CD8-positive, alpha-beta T cell (primary cell): ENCODE measurements at places on chromosomes 16 and 17. TPM values are rescaled to one million over a fixed set of nuclear protein-coding genes. Genes with fewer than 3 reads are reported as not detected.
A peak's percentile ranks its signal among the peaks of the same experiment; 100 is the strongest.

Gene TNFRSF17
- not detected for total RNA-seq

DNA sequence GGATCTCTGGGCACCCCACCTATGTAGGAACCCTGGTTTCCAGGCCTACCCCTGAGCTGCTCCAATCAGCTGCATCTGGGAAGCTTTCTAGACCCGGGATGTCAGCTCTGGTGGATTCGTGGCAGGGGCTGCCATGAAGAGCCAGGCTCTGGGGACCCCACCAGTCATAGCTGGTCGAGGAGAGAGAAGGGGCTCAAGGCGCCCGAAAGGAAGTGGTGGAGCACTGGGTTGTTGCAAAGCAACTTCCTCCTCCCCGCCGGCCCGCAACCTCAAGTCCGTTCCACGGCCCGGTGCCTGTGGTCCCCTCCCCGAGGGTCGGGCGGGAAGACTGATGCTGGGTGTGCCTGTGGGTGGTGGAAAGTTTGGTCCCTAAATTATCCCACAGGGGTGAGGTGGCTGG lies 10.2 kb downstream of the TBKBP1 start:
- DNase-seq, result peak; percentile 48

DNA sequence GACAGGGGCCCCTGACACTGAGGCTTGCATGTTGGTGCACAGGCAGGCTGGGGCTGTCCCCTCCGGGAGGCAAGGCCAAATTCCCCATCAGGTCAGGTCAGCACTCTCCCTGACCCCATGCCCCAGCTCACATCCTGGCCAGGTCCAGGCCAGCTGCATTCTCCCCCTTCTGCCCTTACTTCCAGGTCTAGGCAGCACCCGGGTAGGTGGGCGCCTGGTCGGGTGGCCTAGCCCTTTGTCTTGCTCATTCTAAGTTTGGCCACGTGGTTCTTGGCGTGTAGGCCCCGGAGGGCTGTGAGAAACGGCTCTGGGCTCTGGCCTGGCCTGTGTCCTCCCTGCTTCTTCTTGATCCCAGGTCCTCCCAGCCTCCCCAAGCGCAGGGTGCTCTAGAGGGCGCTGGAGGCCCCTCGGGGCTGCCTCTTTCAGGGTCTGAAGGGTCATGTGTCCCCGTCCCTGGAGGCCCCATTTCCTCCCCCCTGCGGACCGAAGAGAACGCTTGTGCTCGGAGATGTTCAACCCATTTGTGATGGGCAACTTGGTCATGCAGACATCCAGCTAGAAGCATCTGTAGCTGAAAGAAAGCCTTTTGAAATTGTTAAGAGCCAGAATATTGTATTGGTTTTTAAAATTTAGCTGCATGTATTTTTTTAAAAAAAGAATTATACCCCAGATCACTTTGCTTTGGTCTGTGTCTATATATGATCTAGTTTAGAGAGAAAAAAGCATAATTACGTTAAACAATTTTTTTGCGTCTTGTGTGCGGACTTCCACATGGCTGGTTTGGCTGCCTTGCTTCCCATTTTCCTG lies 6.7 kb downstream of the BAHCC1 start:
- no peak for DNase-seq

Gene ARHGAP23
- 0.33 TPM for total RNA-seq

- DNase-seq, result no peak
Measured at GRCh38 chr17:48543854-48544348, 1.0 kb downstream of the HOXB2 start.

DNA sequence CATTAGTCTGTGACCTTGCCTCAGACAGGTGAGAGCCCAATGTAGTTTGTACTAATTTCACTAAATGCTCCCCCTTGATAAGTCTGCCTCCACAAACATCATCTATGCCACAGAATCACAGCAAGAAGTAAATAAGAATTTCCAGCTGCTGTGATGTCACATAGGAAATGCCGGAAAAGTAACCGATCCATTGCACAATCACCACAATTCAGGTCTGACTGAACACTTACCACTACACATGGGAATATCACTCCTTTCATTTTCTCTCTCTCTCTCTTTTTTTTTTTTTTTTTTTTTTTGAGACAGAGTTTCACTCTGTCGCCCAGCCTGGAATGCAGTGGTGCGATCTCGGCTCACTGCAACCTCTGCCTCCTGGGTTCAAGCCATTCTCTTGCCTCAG lies 79.0 kb upstream of the CDH11 start:
- DNase-seq, result no peak

DNA sequence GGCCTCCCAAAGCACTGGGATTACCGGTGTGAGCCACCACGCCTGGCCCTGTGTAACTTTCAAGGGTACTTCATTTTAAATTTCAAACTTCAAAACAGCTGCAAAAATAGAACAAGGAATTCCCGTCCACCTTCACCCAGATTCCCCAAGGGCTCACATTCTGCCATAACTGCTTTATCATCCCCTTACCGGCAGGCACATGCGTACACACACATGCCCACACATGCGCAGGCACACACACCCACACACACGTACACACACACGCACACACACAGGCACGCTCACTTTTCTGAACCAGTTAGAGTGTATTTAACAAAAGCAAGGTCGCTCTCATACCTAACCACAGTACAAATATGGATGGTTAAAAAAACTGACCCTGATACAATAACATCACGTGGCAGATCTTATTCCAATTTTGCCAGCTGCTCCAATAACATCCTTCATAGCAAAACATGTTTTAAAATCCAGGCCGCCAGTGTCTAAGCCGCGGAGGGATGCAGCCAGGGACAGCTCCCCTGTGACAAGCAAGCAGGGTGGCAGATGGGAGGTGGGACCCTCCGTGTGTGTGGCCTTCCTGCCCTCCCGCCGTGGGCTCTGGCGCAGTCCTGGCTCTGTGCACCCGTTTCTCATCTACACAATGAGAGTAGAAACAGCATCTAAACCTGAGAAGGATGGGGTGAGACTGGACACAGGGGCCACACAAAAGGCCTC lies 23.1 kb downstream of the PDIA2 start:
- no peak for DNase-seq

Gene TEDC2
- 0.69 TPM for total RNA-seq

DNA sequence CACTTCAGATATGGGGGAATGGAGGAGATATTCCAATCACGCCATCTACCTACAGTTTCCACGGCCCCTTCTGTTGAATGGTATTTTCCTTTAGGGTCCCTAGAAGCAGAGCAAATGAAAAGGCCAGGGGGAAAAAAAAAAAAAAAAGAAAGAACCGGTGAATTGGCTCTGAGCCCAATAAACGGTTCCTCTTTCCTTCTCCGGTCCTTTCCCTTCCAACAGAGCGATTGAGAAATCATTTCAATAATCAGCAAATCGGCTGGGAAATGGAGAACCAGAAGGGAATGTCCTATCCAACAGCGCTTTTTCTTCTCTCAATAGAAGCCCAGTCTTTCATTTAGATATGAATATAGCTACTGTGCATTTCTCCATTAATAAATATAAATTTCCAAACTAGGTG lies 26.8 kb upstream of the HOXB13 start:
- DNase-seq, result no peak

- no peak for DNase-seq
Measured at GRCh38 chr16:20094157-20094556, 20.5 kb upstream of the GPR139 start.

DNA sequence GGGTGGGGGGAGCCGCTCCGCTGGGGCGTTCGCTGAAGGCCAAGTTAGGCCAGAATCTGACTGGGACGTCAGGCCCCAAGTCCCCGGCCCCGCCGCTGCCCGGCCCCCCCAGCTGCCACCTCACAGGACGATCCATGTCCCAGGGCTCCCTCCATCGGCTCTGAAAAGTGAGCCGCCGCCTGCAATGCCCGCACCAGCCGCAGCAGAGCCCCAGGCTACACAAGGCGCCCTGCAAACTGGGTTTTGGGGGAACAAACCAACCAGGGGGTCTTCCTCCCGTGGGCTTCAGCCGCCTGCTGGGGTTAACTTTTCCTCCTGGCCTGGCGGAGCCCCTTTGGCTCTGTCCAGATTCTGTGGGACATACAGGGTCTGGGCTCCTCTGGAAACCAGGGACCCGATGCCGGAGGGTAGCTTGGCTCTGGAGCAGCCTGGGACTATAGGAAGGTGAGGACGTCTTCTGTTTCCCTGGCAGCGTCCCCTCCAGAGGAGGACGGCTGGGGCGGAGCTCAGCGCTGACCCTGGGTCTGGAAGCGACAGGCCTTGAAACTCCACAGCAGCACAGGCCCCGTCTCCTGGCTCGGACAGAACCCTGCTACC lies 835 bp downstream of the NME4 start:
- DNase-seq, result no peak

- DNase-seq, result peak; percentile 72
Measured at GRCh38 chr17:50816771-50817751, 18.3 kb upstream of the WFIKKN2 start.

Gene SDR42E1
- total RNA-seq, result 5.6 TPM

DNA sequence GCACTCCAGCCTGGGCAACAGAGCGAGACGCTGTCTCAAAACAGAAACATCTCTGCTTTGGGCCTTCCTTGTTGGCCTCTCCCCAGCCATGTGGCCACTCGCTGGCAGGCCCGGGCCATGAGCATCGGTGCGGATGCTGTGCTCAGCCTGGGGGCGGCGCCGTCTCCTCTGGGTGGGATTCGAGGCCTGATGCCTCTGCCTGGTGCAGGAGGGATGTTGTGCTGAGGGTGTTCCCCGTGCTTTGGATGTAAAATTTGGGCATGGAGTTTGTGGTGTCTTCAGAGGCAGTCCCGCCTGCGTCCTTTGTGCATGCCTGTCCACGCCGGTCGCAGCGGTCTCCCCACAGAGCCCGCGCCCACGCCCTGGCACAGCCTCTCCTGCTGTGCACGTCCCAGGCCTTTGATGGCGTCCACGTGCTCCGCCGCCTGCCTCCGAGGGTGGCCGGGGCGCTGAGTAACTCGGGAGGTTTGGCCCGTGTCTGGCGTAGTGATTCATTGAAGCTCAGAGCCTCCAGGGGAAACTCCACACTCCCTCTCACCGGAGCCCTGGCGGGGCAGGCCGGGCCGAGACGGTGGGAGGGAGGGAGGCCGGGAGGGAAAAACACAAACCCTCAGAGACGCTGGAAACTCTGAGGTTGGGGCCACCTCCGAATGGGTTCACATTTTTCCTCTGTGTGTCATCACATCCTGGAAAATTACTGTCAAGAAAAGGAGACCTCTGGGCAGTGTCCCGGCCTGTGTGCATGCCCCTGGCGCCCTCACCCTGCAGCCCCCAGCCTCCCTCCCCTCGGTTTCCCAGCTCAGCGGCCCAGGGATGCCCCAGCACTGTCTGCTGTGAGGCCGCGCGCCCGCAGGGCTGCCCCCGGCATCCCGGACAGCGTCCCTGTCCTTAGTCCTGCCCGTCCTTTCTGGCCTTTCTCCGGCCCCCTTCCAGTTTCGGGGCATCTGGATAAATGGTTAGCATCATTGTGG lies 19.0 kb downstream of the CENPX start:
- DNase-seq, result no peak

DNA sequence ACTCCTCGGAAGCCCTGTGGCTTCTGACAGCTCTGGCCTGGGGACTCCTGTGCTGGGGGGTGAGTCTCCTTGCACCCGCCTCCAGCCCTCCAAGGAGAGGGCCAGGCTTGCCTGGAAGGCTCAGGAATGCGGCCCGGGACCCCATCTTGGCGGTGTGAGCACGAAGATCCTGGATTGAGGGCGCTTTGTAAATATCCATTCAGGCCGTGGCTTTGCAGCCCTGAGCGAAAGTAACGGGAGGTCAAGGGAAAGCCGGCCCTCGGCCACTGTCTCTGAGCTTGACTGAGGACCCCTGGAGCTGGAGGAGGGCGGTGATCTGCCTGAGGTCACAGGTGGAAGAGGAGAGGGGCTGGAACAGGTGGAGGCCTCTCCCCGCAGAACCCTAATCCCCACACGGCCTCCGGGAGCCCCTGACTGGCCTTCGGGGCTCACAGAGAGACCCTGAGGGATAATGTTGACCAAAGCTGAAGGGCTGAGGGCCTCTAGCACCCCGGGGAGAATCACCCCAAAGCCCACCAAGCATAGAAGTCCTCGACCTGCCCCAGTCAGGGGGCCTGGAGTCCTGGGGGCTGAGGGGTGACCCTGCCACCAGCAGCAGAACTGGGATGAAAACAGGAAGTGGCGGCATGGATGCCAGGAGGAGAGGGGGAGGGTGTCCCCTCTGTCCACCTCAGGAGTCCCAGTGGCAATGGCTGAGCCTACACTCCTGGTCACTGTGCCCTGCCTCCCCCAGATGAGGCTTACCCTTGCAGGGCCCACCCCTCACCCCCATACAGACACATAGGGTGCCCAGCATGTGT lies 8.3 kb upstream of the RASD1 start:
- DNase-seq, result no peak

DNA sequence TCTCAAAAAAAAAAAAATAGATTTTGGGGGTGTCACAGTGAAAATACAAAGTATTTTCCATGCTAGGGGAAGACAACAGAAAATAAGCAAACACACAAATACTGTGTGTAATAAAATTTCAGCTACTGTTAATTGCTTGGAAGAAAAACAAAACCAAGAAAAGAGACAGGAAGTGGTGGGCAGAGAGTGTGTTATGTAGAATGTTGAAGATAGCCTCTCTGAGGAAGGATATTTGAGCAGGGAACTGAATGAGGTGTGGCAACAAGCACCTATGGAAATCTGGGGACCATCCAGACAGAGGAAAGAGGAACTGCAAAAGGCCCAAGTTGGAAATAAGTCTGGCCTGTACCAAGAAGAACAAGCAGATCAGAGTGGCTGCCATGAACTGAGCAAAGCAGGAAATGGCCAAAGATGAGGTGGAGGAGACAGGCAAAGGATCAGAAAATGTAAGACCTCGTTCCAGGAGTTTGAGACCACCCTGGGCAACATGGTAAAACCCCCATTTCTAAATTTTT lies 7.8 kb upstream of the USP31 start:
- no peak for DNase-seq

Gene MGAT5B
- total RNA-seq, result 0.24 TPM

GRCh38 chr17:63464691-63465236 lies 12.1 kb upstream of the ACE start:
- no peak for DNase-seq

Gene TMEM235
- total RNA-seq, result not detected

Gene CBFA2T3
- total RNA-seq, result 0.31 TPM

DNA sequence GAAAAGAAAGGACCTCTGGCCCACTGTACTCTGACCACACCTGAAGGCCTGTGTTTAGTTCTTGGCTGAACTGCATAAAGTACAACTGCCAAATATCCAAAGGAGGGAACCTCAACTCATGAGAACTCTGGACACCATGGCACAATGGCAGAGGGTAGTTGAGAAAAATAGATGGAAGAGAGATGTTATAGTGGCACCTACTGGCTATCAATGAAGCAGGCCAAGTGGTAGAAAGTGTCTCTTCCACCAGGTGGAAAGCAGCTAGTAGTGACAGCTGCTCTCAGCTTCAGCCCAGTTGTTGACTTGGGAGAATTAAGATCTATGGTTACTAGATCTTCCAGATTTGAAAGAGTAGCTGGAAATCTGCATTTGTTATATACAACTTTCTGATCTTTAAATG lies 3.2 kb downstream of the MED31 start:
- DNase-seq, result no peak

- DNase-seq, result no peak
Measured at GRCh38 chr16:30006095-30006473, 4.7 kb downstream of the DOC2A start.

DNA sequence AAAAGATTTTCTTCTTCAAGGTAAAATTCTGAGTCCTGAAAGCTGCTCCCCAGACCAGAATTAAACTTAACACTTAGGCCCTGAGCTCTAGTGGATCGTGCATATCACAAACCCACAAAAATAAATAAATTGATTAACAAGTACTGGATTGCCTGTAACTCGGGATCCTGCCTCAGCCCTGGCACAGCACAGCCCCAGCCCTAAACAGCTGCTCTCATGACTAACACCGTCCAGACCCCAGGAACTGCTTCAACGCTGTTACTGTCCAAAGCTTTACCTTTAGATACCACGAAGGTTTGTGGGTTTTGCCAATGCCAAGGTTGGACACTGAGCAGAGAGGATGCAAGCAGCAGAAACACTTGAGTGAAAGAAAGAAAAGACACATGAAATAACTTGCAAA lies 172.5 kb downstream of the COPRS start:
- no peak for DNase-seq
